ENCODE measurements at places on chromosomes 6 and 20. TPM values are rescaled to one million over a fixed set of nuclear protein-coding genes. Genes with fewer than 3 reads are reported as not detected.

IDH3B gene
- 111 TPM for total RNA-seq

ANKRD60 gene
- total RNA-seq = not detected

STAU1 gene
- 69.7 TPM for total RNA-seq

SMPDL3A gene
- total RNA-seq = 1.3 TPM

PTCHD4 gene
- not detected for total RNA-seq

GPLD1 gene
- total RNA-seq = 0.39 TPM

- peaks cover 30% of the 10 kb centered on the region for H3K36me3 ChIP-seq
Measured at GRCh38 chr20:58981628-58982364, 740 bp downstream of the NELFCD start.

DNA sequence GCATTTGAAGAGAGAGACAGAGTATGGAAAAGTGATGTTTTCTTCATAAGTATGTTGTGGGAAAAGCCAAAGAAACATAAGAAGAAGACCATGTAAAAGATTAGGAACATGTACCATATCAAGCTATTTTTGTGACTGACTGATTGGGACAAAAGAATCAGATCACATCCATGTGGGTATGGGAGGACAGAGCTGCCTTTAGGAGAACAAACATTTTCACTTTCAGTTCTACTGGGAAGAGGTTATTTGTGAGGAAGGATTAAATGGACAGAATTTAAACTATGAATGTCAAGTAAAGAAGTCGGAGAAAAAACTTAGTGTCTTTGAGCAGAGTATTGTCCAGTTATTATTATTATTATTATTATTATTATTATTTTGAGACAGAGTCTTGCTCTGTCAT lies 124.4 kb upstream of the HCRTR2 start:
- no peak for DNase-seq
- H3K4me3 ChIP-seq = no peak overlapping the region
- no peaks in the 10 kb centered on the region for H3K4me1 ChIP-seq
- H3K36me3 ChIP-seq = no peaks in the 10 kb centered on the region

- H3K27me3 ChIP-seq = no peaks in the 10 kb centered on the region
- H3K4me3 ChIP-seq = no peak overlapping the region
- no peak for DNase-seq
- H3K4me1 ChIP-seq = no peaks in the 10 kb centered on the region
- H3K36me3 ChIP-seq = no peaks in the 10 kb centered on the region
- H3K27ac ChIP-seq = no peak overlapping the region
Measured at GRCh38 chr6:82832811-82833210, 232.8 kb downstream of the UBE3D start.

DNA sequence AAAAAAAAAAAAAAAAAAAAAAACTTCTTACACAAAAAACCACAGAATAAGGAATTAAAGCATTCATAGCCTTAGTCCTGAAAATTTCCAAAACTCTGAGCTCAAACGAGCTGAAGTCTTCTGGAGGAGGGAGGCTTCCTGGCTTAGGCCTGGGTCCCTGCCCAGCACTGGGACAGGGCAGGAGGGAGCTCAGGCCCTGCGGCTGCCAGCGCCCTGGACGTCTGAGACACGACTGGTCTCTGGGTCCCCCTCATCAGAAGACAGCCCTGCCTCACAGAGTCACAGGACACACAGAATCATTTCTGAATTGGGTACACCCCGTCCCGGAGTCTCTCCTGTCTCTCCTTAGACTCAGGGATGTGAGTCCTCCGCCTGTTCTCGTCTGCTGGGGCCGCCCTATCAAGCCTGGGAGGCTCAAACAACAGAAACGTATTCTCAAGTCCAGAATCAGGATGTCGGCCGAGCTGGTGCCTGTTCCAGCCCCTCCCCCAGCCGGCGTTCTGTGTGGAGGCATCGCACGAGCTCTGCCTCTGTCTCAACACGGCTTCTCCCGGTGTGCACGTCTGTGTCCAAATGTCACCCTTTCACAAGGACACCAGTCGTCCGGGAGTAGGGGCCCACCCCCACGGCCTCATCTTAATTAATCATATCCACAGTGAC lies 39.4 kb downstream of the ZBTB46 start:
- peaks cover 13% of the 10 kb centered on the region for H3K27me3 ChIP-seq
- H3K4me1 ChIP-seq = no peaks in the 10 kb centered on the region
- H3K36me3 ChIP-seq = no peaks in the 10 kb centered on the region
- DNase-seq = no peak

DNA sequence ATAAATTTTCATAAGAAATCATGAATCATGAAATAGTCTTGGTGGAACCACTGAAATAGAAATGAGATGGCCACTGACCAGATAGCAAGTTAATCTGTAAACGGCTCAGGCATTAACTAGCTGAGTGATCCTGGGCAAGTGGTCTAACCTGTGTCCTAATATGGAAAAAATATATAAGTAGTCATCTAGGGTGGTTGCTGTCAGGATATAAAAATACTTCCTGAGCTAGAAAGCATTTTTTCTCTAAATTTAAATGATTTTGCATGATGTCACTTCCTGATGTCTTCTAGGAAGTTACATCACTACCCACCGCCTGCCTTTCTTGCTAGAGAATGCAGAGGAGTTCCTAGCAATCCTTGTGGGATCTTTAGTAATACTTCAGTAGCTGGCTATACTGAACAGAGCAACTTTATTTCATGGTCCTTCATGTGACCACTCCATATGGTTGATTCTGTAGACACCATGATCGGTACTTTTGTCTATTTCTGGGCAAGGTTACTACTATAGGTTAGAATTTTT lies 228.1 kb upstream of the CEP162 start:
- H3K4me1 ChIP-seq = no peaks in the 10 kb centered on the region
- DNase-seq = no peak
- H3K27me3 ChIP-seq = no peaks in the 10 kb centered on the region
- no peak overlapping the region for H3K27ac ChIP-seq

GRCh38 chr6:12113190-12113577 lies 101.1 kb downstream of the HIVEP1 start:
- H3K27ac ChIP-seq = peak overlapping the region; percentile 25
- no peak overlapping the region for H3K4me3 ChIP-seq
- H3K4me1 ChIP-seq = peaks cover 60% of the 10 kb centered on the region
- peaks cover 65% of the 10 kb centered on the region for H3K36me3 ChIP-seq
- no peaks in the 10 kb centered on the region for H3K27me3 ChIP-seq

DNA sequence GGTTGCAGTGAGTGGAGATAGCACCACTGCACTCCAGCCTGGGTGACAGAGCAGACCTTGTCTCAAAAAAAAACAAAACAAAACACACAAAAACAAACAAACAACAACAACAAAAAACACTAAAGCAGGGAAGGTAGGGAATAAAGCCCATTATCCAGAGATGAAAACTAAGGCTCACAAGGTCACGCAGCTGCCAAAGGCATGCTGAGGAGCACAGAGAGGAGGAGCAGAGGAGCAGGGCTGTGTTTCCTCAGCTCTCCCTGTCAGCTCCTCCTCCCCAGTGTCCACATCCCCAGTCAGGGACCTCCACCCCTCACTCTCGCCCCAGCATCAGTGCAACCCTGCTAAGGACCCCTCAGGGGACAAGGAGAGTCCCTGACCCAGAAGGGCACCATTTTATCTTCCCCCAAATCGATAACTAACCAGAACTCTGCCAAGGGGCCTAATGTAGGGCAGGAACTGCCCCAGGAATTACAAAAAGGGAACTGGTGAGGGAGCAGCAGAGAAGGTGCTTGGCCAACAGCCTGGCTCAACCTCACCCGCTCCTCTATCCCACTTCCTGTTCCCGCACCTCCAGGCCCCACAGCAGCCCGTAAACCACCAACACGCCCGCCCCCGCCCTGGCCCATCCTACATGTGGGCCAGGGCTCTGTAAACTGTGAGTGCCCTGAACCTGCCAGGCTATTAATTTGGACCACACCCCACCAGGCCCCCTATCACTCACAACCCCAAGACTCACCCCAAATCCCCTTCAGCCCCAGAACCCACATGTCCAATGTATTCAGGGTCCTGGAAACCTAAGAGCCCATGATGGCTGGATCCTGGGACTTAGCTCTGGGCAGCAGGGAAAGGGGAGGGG lies 9.0 kb downstream of the TEAD3 start:
- peaks cover 5% of the 10 kb centered on the region for H3K27me3 ChIP-seq
- no peak overlapping the region for H3K27ac ChIP-seq
- H3K36me3 ChIP-seq = no peaks in the 10 kb centered on the region
- H3K4me1 ChIP-seq = peaks cover 6% of the 10 kb centered on the region
- no peak for DNase-seq
- no peak overlapping the region for H3K4me3 ChIP-seq

DNA sequence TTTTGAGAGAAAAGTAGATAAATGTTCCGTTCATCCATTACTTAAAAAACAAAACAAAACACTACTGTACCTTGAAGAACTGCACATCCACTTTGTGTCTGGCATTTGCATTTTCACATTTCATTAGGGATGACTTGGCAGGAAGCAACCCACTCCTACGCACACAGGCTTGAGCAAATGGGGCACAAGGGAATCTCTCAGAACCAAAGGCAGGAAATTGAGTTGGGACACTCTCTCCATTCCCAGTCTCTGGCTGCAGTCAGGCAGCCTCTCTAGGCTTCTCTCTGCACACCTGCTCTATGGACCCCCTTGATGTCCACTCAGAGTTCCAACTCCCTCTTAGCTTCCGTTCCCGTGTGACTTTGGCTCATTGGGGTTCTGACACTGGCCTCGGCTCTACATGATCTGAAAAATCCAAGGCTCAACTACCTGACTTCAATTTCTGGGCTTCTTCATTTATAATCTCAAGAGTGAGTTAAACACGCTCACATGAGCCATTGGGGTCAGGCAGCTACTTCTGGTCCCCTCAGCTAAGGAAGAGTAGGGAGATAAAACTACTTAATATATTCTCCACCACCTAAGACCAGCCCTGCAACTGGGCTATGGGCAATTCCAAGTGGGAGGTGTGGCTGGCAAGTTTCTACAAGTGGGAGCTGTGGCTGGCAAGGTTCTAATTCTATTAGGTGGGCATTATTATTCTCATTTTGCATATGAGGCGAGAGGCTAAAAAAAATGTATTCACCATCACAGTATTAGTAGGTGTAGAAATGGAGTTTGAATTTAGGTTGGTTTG lies 251.9 kb downstream of the SOD2 start:
- DNase-seq = no peak
- H3K4me3 ChIP-seq = no peak overlapping the region
- no peak overlapping the region for H3K27ac ChIP-seq

- no peak overlapping the region for H3K27ac ChIP-seq
- no peak for DNase-seq
- no peaks in the 10 kb centered on the region for H3K36me3 ChIP-seq
- peaks cover 27% of the 10 kb centered on the region for H3K27me3 ChIP-seq
- peaks cover 2% of the 10 kb centered on the region for H3K4me1 ChIP-seq
Measured at GRCh38 chr6:159852877-159853276, 37.9 kb upstream of the MAS1 start.

DNA sequence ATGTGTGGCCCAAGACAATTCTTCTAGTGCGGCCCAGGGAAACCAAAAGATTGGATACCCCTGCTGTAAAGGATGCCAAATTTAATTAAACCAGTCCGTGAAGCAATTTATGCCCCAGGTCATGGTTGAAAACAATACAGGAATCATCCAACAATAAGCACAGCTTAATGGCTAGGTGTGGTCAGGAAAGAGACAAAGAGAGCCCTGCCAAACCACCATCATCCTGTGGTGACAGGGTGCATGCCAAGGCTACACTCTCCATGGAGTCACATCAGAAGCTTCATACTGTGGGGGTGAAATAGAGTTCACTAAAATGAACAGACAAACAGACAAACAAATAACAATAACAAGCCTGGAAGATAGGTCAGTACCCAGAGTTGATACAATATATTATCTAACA lies 62.7 kb downstream of the DZANK1 start:
- DNase-seq = no peak
- no peak overlapping the region for H3K4me3 ChIP-seq
- H3K27me3 ChIP-seq = no peaks in the 10 kb centered on the region
- no peak overlapping the region for H3K27ac ChIP-seq
- H3K4me1 ChIP-seq = peaks cover 5% of the 10 kb centered on the region
- no peaks in the 10 kb centered on the region for H3K36me3 ChIP-seq

- H3K4me1 ChIP-seq = peaks cover 1% of the 10 kb centered on the region
- H3K27me3 ChIP-seq = no peaks in the 10 kb centered on the region
- H3K36me3 ChIP-seq = peaks cover 4% of the 10 kb centered on the region
- H3K27ac ChIP-seq = no peak overlapping the region
- H3K4me3 ChIP-seq = no peak overlapping the region
Measured at GRCh38 chr6:136644597-136644952, 94.4 kb upstream of the MAP7 start.

DNA sequence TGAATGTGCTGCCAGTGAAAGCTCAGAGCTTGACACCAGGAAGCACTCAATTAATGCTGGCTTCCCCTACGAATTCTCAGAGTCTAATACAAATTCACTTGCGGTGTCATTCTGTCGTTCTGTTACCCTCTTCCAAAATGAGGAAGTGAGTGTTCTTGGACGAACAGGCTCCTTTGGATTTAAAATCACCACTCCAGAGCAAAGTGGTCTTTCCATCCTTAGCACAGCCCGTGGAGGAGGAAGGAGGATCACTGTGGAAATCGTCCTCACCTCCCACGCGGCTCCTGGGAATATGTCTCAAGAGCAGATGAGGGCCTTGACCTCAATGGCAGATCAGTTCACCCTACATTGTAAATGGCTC lies 41.7 kb downstream of the RIOK1 start:
- H3K27ac ChIP-seq = no peak overlapping the region
- H3K4me1 ChIP-seq = no peaks in the 10 kb centered on the region

DNA sequence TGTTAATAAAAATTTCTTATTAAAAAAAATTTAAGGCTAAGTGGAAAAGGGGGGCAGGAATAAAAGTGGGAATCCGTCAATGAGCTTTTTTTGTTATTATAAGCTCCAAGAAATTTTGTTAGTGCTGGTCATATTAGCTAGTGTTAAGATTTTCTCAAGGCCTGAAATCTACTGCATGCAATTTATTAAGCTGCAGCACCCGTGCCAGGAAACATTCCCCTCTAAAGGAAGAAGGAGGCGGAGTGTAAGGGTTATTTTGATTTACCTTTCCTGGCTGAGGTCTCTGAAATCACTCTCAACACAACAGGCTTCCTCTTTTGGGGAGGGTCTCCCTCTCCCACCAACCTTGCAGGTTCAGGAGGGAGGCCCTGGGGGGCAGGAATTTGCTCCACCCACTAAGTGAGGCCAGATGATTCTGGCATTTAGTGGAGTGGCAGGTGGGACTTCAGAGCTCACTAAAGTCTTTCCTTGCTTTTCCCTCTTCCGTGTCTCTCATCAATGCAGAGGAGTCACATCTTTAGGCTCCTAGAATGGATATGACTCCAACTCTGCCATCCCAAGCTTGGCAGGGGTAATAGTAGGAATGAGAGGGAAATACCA lies 168.8 kb downstream of the BCAS1 start:
- H3K27me3 ChIP-seq = no peaks in the 10 kb centered on the region
- H3K4me1 ChIP-seq = peaks cover 51% of the 10 kb centered on the region
- H3K4me3 ChIP-seq = no peak overlapping the region
- DNase-seq = no peak
- H3K36me3 ChIP-seq = no peaks in the 10 kb centered on the region

- no peak overlapping the region for H3K27ac ChIP-seq
- H3K36me3 ChIP-seq = no peaks in the 10 kb centered on the region
- no peak for DNase-seq
- no peak overlapping the region for H3K4me3 ChIP-seq
- no peaks in the 10 kb centered on the region for H3K27me3 ChIP-seq
Measured at GRCh38 chr6:33168284-33168601, 24.0 kb downstream of the COL11A2 start.
